ENCODE measurements at places on chromosomes 1 and 21. TPM values are rescaled to one million over a fixed set of nuclear protein-coding genes. Genes with fewer than 3 reads are reported as not detected.
A peak's percentile ranks its signal among the peaks of the same experiment; 100 is the strongest.

Gene KCNK2
- 29.7 TPM for polyA plus RNA-seq

Gene CYP4A22
- polyA plus RNA-seq = not detected

- no peak for DNase-seq
Measured at GRCh38 chr1:115114308-115114707, 25.0 kb upstream of the TSPAN2 start.

DNA sequence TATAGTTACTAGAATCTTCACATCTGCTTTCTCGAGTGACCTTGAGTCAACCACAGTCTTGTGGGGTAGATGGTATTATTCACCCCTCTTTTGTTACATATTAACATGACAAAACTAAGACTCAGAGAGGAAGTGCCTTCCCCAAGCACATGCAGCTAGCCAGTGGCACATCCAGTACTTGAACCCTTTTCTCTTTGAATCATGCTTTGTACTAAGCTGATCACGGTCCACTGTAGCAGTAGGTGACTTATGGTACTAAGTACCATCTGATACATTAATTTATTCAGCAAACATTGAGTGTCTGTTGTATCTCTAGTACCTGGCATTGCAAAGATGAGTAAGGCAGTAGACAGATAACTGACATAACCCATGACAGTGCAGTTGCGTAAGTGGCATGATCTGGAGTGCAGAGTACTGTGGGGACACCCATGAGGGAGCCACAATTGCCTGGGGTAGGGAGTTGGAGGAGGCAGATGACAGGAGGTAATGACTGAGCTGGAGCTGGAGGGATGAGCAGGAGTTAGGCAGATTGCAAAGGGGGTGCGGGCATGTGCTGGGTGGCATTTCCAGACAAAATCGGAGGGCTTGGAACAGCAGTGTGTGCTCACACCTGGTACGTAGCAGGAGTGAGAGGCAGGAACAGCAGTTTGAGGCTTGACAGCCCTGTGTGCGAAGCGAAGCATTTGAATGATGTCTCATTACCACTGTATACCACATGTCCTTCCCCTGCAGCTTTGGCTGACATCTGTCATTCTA is 29.8 kb downstream of the UCK2 start:
- peak; percentile 60 for DNase-seq

GRCh38 chr1:110341872-110342331 is 2.7 kb downstream of the RBM15 start:
- no peak for DNase-seq

All from fibroblast of lung (primary cell).